ENCODE measurements at places on chromosomes 7 and 10.

DNA sequence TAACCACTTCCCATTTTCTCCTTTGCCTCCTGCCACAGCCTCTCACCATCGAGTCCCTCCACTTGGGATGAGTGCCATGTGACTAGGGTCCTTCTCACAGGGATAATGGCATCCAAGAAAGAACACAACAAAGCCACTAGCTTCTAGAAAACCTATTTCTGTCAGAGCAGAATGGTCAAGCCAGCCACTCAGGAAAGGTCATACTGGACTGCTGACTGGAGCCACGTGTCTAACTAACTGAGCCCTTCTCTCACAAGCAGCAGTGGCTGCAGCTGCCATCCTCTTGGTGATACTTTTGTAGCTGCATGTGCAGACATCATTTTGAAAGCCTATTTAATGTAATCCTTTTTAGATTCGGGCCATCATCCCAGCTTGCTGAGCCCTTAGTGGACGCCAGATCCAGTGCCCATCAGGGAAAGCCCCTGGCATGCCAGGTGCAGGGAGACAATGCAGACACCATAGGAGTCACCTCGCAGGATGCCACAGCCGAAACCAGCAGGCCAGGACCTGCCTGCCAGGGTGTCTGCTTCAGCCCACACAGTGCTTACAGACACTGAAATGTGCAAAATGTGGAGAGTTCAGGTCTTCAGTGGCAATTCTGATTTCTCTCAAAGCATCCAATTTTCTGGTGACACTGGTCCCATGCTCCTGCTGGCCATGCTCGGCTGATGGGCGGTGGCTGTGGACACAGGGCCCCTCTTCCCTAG is 98.3 kb upstream of the DDC start:
- no peaks in the 10 kb centered on the region for H3K36me3 ChIP-seq
- H3K27ac ChIP-seq, result peak overlapping the region; percentile 75
- no peaks in the 10 kb centered on the region for H3K27me3 ChIP-seq
- H3K4me3 ChIP-seq, result no peak overlapping the region

GRCh38 chr10:90041585-90041984 is 340.2 kb downstream of the KIF20B start:
- H3K27me3 ChIP-seq, result no peaks in the 10 kb centered on the region
- H3K4me1 ChIP-seq, result no peaks in the 10 kb centered on the region
- H3K27ac ChIP-seq, result no peak overlapping the region
- DNase-seq, result no peak
- H3K36me3 ChIP-seq, result no peaks in the 10 kb centered on the region
- no peak overlapping the region for H3K4me3 ChIP-seq

GRCh38 chr7:132152131-132152889 is 424.0 kb downstream of the PLXNA4 start:
- H3K36me3 ChIP-seq, result no peaks in the 10 kb centered on the region
- no peaks in the 10 kb centered on the region for H3K4me1 ChIP-seq
- H3K27ac ChIP-seq, result no peak overlapping the region
- no peaks in the 10 kb centered on the region for H3K27me3 ChIP-seq
- no peak overlapping the region for H3K4me3 ChIP-seq
- no peak for DNase-seq

DNA sequence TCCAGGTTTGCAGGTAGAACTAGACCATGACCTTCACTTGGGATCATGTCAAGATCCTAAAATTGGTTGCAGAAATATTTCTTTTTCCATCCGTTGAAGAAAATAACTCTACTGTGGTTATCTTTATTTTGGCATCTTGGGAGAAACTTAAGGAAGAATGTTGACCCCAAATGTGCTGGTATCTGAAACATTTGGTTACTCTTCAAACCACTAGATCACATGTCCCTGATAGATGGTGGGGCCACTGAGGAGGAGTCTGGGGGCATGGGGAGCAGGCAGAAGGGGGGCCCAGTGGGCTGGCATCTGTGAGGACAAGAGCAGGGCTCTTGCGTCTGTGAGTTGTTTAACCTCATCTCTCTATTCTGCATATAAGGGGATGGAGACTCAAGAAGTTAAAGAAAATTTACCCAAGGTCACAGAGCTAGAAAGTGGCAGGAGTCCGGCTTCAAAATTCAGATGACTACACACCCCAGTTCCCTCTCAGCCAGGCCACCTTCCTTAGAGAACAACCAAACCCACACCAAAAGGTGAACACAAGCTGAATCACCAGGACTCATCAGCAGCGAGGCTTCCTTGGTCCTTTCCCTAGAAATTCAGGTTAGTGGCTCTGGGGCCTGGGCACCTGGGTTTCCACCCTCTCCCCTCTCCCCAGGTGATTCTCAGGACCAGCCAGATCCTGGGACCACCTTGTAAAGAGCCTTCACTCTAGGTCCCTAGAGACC is 40.6 kb upstream of the SRGN start:
- H3K4me1 ChIP-seq, result no peaks in the 10 kb centered on the region
- no peak for DNase-seq
- no peaks in the 10 kb centered on the region for H3K27me3 ChIP-seq
- no peak overlapping the region for H3K4me3 ChIP-seq
- H3K36me3 ChIP-seq, result no peaks in the 10 kb centered on the region

DNA sequence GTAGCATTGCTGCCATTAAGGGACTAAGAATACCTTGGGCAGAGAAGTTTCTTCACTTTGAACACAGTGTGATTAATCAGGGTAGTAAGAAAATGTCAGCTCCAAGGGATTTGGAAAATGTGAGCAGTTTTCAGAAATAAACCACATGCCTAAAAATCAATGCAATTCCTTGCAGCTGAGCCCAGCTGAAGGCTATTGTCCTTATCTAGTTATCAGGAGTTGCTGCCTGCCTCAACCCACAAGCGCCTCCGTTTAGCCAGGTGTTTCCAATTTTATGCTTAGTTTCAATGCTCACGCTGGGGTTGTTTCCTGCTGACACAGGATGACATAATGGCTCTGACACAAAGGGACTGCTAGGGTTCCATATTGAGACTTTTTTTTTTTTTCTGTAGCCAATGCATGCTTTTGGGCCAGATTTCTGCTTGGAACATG is 132.3 kb upstream of the ANK3 start:
- H3K4me1 ChIP-seq, result no peaks in the 10 kb centered on the region
- H3K27ac ChIP-seq, result no peak overlapping the region
- H3K4me3 ChIP-seq, result no peak overlapping the region
- H3K36me3 ChIP-seq, result no peaks in the 10 kb centered on the region
- DNase-seq, result no peak
- no peaks in the 10 kb centered on the region for H3K27me3 ChIP-seq

DNA sequence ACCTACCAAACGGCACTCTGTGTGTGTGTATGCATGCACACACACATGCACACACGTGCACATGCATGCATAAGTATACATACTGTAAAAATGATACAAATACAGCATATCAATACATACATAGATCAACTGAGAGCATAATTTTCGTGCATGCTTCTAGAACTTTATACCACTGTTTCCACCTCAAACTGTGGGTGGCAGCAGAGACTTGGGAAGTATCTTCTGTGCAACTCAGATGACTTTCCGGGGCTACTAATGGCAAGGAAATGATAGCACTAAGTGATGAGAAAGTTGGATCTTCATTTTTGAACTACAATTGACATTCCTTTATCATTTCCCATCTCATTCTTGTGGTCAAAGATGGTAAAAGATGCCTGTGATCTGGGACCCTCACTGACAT is 570.7 kb downstream of the REEP3 start:
- H3K36me3 ChIP-seq, result no peaks in the 10 kb centered on the region
- no peaks in the 10 kb centered on the region for H3K4me1 ChIP-seq
- no peaks in the 10 kb centered on the region for H3K27me3 ChIP-seq
- no peak overlapping the region for H3K4me3 ChIP-seq
- DNase-seq, result no peak
- H3K27ac ChIP-seq, result no peak overlapping the region
